Stimulated activated CD8-positive, alpha-beta memory T cell treated with anti-CD3 and anti-CD28 coated beads, Interleukin-15, amount 100 ng/mL, for 24 hours (primary cell): ENCODE measurements at places on chromosomes 12 and 14.

DNA sequence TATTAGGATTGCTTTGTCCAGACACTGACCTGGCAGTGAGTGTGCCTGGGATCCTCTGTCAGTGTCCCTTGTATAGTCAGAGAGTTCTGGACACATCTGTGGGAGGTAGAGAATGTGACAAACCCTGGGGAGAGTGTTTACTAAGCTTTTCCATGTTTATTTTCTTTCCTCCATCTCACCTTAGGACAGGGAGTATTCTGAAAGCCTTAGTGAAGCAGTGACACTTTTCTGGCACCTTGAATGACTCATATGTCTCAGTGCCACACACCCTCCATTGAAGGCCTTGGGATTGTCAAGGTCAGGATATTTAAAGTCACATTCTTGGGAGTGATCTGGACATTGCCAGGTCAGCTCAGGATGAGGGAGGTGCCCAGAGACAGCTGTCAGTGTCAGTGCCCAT lies 34.9 kb upstream of the CTDSP2 start:
- no peak for DNase-seq

DNA sequence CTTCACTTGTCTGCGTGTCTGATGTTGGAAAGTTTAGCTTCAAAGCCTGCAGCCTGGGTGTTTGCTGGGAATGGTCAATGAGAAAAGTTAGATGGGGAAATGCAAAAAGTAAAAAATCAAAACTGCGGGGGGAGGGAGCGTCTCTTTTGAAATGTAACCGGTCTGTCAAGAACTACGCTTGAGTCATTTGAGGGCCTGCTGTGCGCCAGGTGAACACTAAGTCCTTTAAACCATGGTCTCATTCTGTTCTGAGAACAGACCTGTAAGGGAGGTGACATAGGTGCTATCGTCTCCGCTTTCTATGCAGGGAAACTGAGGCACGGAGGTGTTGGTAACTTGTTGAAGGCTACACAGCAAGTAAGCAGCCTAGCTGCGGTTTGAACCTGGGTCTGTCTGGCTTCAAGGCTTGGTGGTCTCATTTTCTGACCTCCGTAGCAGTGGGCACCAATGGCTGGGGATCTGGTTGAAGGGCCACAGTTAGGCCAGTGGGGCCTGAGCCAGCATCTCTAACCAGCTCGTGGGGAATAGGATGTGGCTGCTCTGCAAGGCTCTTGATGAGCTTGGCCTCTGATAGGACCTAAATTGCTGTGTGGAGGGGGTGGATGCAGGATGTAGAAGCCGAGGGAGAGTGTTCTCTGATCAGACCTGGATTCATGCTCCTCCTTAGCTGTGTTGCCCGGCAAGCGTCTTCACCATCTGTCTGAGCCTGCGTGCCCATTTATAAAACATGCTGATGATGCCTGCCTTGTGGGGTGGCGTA lies 41.5 kb downstream of the KCTD10 start:
- DNase-seq, result no peak

DNA sequence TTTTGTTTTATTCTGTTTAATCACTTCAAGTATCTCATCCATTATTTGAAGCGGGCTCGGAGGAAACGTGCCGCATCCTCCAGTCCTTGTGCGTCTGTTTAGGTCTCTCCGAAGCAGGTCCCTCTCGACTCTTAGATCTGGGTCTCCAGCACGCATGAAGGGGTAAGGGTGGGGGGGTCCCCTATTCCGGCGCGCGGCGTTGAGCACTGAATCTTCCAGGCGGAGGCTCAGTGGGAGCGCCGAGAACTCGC lies 311 bp upstream of the LGR5 start:
- DNase-seq, result no peak

DNA sequence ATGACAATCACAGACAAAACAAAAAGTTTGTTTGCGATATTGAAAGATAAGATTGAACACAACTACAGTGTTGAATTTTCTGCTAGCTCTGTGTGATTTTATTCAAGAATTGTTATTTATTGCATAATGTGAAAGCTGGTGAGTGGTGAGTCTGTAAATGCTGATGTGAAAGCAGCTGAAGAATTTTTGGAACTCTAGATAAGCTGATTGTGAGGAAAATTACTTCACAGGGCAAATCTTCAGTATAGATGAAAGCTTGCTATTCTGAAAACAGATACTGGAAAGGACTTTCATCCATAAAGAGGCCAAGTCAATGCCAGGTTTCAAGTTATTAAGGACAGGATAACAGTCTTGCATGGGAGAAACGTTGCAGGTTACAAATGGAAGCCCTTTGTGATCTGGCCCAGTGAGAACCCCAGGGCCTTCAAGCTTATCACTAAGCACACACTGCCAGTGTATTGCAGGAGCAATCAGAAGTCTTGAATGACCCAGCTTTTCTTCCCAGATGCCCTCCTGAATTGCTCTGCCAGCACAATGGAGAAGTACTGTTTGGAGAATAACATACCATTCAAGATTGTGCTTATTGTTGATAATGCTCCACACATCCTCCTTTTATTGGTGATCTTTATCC lies 153.7 kb downstream of the PCNX1 start:
- no peak for DNase-seq

- DNase-seq, result no peak
Measured at GRCh38 chr12:54371328-54372112, 7.2 kb upstream of the GPR84 start.

DNA sequence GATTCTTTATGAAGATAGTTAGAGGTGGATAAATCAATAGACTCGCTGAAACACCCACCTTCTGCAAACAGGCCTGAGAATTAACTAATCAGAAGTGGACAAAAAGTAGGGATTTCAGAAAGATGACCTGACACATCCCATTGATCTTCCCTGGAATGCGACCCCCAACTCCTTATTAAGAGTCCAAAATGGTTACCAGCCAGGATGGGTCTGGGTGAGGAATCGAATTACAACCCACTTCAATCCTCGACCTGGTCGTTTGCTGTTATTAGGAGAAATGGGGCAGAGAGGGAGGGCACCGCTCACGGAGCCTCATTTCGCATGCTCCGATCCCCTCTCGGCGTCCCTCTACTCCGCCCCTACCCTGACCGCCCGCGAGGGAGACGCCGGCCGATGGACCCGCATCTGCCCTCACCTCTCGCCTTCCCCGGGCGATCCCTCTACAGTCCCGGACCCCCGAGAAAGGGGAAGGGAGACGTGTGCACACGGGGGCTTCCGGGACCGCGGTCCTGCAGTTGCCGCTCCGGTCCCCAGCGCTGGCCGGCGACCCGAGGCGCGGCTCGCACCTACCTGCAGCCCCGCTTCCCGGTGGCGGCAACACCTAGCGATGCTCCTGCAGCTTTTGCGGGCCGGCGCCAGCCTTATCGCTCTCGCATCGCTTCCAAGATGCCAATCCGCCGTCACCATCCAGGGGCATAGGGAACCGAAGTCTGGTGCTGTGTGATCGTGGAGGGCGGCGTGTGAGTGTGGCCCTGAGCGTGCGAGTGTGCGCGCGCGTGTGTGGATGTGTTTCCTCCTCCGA lies 69.3 kb upstream of the USP15 start:
- DNase-seq, result no peak

DNA sequence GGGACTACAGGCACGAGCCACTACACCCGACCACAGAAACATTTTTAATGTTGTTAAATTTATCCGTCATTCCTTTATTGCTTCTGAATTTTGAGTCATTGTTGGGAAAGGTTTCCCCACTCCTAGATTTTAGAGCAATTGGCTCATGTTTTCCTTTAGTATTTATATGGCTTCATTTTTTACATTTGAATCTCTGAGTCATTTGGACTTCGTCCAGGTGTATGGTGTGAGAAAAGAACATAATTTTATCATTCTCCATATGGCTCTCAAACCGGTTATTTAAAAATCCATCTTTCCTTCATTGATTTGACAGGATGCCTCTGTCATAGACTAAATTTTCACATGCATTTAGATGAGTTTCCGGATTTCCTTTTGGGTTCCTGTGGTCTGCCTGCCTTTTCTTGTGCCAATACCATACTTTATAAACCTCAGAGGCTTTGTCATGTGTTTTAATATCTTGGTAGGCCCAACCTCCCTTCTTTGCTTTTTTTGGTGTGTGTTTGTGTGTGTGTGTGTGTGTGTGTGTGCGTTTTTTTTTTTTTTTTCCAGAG lies 30.9 kb downstream of the LRTM2 start:
- no peak for DNase-seq

GRCh38 chr12:39626033-39626814 lies 6.6 kb upstream of the ABCD2 start:
- no peak for DNase-seq

- no peak for DNase-seq
Measured at GRCh38 chr12:82299319-82300025, 58.7 kb downstream of the CCDC59 start.

GRCh38 chr14:94663965-94664704 lies 51.9 kb downstream of the SERPINA3 start:
- DNase-seq, result no peak

DNA sequence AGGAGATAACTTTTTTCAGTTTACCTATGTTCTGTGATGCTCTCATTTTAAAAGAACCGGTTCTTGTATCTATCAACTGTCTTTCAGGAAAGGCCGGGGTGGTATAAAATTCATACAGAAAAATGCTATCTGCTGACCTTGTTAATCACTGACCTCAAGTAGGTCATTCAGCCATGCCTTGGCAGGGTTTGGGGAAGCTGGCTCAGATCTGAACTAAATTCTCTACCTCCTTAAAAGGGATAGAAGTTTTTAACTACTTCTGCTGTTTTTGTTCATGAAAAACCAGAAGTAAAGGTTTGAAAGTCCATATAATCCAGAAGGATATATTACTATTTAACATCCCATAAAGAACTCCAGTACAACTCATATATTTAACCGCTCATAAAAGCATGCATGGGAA lies 10.1 kb downstream of the MYRFL start:
- DNase-seq, result no peak

GRCh38 chr14:94392510-94392935 lies 4.1 kb upstream of the SERPINA1 start:
- DNase-seq, result no peak

GRCh38 chr14:34619471-34619870 lies 10.5 kb downstream of the SNX6 start:
- no peak for DNase-seq
